ENCODE measurements at places on chromosomes 6 and 20. TPM values are rescaled to one million over a fixed set of nuclear protein-coding genes. Genes with fewer than 3 reads are reported as not detected.

GRCh38 chr6:92460133-92460532 lies 959.2 kb downstream of the EPHA7 start:
- no peak overlapping the region for H3K4me3 ChIP-seq
- H3K27ac ChIP-seq, result no peak overlapping the region
- no peaks in the 10 kb centered on the region for H3K27me3 ChIP-seq

- no peak overlapping the region for H3K4me3 ChIP-seq
- no peaks in the 10 kb centered on the region for H3K36me3 ChIP-seq
- DNase-seq, result no peak
- no peaks in the 10 kb centered on the region for H3K4me1 ChIP-seq
These were observed 56.6 kb upstream of the SLC22A23 start for GRCh38 chr6:3513416-3513815.

GRCh38 chr20:891058-891705 lies 25.0 kb downstream of the ANGPT4 start:
- no peaks in the 10 kb centered on the region for H3K4me1 ChIP-seq
- no peak overlapping the region for H3K27ac ChIP-seq
- no peak for DNase-seq

- H3K36me3 ChIP-seq, result no peaks in the 10 kb centered on the region
- H3K27me3 ChIP-seq, result no peaks in the 10 kb centered on the region
- peak within 1 kb of the TSS; percentile 70 for H3K4me3 ChIP-seq
- peak; percentile 72 for DNase-seq
These were observed at the start of gene STMN3 for GRCh38 chr20:63653041-63653973. Gene STMN3, minus strand, starts transcription at chr20:63653424. Its CDS starts 79 bp downstream, at chr20:63653345.

DNA sequence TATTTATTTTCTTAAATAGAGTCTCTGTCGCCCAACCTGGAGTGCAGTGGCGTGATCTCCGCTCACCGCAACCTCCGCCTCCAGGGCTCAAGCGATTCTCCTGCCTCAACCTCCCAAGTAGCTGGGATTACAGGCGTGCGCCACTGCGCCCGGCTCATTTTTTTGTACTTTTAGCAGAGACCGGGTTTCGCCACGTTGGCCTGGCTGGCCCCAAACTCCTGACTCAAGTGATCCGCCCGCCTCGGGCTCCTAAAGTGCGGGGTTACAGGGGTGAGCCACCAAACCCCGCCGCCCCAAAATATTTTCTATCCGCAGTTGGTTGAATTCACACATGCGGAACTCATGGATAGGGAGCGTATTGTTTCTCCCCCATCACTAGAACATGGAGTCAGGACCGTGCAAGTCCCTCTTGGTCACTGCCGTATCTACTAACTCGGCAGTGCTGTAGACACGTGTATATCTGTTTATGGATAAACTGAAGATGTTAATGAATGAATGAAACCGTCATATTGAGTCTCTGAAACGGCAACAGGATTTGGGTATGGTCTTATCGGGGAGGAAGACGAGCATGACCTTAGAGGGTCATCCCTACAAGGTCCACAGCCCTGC lies 904 bp downstream of the MKKS start:
- H3K27ac ChIP-seq, result peak overlapping the region; percentile 82
- H3K4me3 ChIP-seq, result peak overlapping the region; percentile 99
- no peaks in the 10 kb centered on the region for H3K36me3 ChIP-seq
- H3K27me3 ChIP-seq, result no peaks in the 10 kb centered on the region
- H3K4me1 ChIP-seq, result no peaks in the 10 kb centered on the region

- no peak overlapping the region for H3K4me3 ChIP-seq
- no peaks in the 10 kb centered on the region for H3K27me3 ChIP-seq
- H3K4me1 ChIP-seq, result no peaks in the 10 kb centered on the region
- no peaks in the 10 kb centered on the region for H3K36me3 ChIP-seq
These were observed 268.0 kb downstream of the HACE1 start for GRCh38 chr6:104591573-104592334.

The RPS6KA2 gene
- total RNA-seq, result 17.1 TPM

The SLC22A1 gene
- not detected for total RNA-seq

The MATN4 gene
- total RNA-seq, result not detected

Data from naive thymus-derived CD4-positive, alpha-beta T cell (primary cell).